Stimulated activated CD4-positive, alpha-beta T cell treated with anti-CD3 and anti-CD28 coated beads, Interleukin-1b, Interleukin-23, amount 100 ng/mL, for 4 hours (primary cell): ENCODE measurements at places on chromosomes 6 and 20.

GRCh38 chr20:12786276-12786675 is 222.5 kb upstream of the SPTLC3 start:
- DNase-seq, result no peak

DNA sequence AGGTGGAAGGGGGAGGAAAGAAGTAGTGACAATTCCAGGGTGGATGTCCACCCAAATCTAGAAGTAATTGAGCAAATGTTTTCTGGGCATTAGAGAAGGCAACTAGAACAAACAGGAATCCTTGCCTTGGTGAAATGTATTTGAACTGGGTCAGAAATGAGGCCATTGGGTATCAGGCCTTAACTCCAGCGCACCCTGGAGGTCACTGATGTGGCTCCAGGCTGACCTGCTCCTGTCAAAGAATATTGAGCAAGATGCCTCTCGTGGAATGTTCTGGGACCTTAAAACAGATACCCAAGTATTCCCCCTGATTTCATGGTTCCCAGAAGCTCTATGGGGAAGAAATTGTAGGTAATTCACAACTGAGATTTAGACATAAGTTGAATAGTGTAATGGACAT is 6.9 kb downstream of the HLA-DPB1 start:
- no peak for DNase-seq

- no peak for DNase-seq
These were observed 4.5 kb downstream of the PHF3 start for GRCh38 chr6:63640062-63640461.

- DNase-seq, result no peak
These were observed 96.4 kb upstream of the SLC22A23 start for GRCh38 chr6:3553254-3553653.

DNA sequence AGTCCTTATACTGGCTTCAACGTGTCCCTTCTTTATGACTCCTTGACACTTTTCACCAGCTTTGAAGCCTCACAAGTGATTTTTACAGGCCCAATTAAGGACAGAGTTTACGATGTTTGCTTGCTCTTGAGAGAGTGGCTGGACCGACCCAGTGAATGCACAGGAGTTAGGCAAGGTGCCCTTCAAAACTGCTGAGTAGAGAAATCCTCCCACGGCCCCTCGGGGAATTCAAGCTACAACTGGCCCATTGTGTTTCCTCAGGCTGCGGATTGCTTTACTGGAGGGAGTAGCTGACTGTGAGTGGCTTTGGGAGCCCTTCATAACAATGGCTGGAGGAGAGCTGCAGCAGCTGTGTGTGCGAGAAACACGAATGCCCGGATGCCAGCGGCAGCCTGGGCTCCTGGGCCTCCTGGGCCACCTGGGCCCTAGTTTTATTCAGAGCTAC is 50.0 kb downstream of the SGK1 start:
- DNase-seq, result no peak

DNA sequence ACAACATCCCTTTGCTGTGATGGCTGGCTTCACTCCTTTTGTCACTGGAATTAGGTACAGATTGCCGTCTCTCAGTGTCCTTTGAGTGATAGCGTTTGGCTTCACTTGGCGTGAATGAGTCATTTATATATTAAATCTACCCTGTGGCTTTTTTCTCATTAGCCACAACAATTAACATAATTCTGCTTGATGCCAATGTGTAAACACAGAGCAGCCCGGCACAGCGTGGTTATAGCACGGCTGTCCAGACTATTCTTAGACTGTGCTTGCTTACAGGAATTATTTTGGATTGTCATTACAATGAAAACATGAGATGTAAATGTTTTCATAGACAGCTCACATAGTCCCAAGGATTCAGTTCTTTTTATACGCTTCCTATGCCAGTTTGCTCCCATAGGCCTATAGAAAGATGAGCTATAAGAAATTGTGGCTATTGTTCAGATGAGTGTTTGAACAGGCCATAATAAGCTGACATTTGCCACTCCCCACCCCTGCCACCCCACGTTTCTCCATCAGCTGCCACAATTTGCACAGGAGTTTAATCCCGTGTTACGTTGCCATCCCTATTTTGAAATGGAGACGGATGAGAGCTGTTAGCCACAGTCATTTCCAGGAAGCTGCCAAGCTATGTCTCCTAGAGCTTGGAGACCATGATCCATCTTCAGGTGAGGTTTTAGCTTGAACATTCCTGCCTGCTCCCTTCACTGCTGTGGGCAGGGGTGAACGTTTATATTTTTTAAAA is 65.9 kb downstream of the PPP1R14C start:
- no peak for DNase-seq

- DNase-seq, result no peak
These were observed 904 bp downstream of the MDFI start for GRCh38 chr6:41638935-41639808.

DNA sequence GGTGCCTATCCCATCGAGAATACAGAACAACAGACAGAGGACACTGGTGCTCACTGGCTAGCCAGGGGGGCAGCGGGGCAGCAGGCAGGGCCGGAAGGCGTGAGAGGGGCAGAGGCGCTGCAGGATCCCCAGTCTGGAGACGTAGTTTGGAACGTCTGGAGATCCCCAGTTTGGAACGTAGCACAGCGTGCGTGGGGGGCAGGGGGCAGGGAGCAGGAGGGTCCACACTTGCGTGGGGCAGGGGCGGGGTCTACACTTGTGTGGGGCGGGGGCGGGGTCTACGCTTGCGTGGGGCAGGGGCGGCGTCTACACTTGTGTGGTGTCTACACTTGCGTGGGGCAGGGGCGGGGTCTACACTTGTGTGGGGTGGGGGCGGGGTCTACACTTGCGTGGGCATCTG is 107.2 kb downstream of the DACT2 start:
- DNase-seq, result no peak

DNA sequence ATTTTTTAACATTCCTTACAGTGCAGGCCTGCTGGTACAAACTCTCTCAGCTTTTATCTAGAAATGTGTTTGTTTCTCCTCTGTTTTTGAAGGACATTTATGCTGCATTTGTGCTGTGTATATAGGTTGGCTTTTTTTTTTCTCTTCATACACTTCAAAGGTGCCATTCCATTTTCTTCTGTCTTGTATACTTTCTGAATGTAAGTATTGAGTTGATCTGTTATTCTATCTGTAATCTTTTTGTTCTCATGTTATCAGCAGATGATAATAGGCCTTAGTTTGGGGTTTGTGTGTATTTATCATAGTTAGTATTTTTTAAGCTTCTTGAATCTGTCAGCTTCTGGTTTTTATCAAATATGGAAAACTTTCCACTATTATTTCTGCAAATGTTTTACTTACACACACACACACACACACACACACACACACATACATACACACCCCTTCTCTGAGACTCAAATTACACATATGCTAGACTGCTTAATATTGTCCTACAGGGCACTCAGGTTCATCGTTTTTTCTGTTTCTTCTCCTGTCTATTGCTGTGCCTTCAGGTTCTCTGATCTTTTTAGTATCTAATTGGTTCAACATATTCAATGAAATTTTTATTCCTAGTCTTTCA is 74.6 kb downstream of the RPP40 start:
- no peak for DNase-seq

GRCh38 chr20:3693376-3693775 is 11.6 kb upstream of the ADAM33 start:
- DNase-seq, result no peak

GRCh38 chr6:119314885-119315272 is 34.7 kb downstream of the MAN1A1 start:
- no peak for DNase-seq

DNA sequence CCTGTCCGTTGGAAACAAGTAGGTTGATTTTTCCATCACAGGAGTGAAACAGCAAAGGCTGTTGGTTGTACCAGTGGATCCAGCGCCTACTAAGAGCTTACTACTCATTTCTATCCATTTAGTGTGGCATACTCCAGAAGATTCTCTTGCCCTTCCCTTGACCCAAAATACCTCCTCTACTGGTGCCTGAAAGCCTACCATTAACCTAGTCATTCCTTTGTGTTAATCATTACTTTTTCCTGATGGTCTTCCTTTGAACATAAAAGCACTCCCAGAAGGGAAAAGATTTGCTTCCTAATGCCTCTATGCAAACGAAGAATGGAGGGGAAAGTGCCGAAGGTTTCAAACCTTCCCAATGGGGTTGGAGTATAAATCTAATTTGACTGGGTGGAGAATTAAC is 123.3 kb downstream of the QRSL1 start:
- no peak for DNase-seq

DNA sequence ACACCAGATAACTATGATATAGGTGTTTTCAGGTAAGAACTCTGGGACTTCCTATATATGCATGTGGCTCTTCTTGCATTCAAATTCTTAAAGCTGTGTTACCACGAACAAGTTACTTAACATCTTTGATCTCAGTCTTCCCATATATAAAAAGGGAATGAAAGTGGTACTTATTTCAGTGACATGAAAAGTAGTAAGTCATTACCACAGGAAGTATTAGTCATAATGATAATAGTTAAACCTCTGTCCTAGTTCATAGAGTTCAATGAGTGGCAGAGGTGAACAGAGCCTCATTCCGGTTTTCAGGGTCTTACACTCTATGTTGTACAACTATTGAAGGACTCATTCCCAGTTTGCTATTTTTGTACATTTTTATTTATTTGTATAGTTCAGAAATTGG is 237.0 kb downstream of the NKAIN2 start:
- DNase-seq, result no peak

GRCh38 chr6:53301801-53302537 is 46.8 kb downstream of the ELOVL5 start:
- DNase-seq, result no peak

- no peak for DNase-seq
These were observed 3.9 kb downstream of the RAB44 start for GRCh38 chr6:36701401-36701991.

DNA sequence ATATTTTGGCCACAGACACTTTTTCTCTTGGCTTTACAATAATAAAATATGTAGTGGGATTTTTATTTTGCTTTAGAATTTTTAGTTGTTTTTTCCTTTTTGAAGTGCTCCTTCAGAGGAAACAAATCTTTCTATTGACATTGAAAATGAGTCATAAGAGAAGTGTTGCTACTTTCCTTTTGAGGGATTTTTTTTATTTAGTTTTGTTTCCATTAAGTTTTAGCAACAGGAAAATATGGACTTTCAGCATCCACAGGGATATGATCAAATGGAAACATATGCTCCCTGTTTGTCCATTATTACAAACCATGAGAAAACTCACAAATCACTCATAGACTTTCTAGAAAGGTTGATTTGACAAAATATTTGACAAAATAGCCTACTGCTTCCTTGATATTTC is 65.3 kb upstream of the BMP2 start:
- no peak for DNase-seq

DNA sequence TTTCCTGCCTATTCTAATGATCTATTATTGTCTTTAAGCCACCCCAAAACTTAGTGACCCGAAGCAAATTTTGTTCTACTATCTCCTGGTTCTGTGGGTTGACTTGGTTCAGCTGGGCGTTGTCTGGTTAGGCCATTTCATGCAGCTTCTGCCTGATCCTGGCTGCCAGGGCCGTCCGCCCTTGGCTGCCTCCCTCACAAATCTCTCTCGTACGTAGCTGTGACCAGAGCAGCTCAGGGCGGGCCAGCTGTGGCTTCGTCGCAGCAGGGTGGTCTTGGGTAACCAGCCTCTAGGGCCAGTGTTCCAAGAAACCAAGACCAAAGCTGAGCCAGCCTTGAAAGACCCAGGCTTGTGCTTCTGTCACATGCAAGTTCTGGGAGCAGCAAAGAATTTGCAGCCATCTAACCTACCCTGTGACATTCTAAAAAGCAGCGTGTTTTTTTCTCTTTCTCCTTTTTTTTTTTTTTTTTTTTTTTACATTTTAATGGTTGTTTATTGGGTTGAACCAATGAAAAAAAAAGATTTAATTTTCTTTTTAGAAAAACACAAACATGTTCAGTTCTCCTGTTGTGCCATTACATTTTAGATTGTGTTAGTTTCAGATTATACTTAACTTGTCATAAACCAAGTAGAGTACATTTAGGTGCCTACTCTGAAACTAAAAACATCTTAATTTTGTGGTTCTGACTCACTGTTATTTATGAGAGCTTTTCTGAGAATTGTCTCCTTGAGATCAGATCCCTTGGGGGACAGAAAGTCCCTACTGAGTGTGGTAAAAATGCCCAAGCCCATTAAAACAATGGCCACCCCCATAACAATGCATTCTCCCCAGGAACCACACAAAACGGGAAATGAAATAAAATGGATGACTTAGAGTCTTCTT is 83.9 kb downstream of the ZDHHC14 start:
- DNase-seq, result no peak

DNA sequence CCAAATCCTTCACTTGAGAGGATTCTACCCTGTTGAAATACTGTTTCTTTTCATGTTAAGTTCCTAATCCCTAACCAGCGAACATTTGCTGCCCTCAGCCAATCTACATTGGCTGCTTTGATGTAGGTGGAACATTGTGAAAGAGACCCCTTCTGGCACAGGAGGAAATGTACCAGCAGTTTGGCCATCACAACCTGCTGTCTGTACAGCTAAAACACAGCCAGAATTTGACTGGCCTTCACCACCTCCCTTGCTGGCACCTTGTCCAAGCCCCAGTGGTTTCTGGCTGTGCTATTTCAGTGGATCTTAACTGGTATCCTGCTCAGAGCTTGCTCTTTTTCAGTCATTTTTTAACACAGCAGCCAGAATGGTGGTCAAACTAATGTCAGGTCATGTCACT is 202.1 kb upstream of the EPHA7 start:
- DNase-seq, result no peak

DNA sequence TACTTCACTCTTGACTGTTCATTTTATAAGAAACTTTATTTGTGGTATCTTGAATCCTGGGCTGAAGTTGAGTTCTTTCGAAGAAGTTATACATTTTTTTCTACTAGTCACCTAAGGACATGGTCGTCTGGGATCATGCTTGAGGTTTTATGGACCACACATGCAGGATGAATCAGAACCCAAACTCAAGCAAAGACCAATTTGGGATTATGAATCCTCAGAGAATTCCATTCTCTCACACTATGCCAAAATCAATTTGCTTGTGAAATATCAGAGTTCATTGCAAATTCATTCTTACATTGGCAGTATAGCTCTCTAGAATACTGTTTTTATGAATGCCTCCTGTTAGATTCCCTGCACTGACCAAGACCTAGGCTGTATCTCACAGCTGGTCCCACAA is 114.3 kb upstream of the HDAC2 start:
- no peak for DNase-seq
